Epithelial cell of proximal tubule (primary cell): ENCODE measurements at places on chromosomes 3 and 15. TPM values are rescaled to one million over a fixed set of nuclear protein-coding genes. Genes with fewer than 3 reads are reported as not detected.

SLC9C1 gene
- not detected in 2 replicates for total RNA-seq

ADAMTS17 gene
- 0.06 and 0.36 TPM in 2 replicates for total RNA-seq

IGDCC3 gene
- not detected in 2 replicates for total RNA-seq

GABRR3 gene
- not detected in 2 replicates for total RNA-seq

PDHB gene
- 99.5 and 103 TPM in 2 replicates for total RNA-seq

ST6GAL1 gene
- 23.1 and 35.8 TPM in 2 replicates for total RNA-seq
